ENCODE measurements at places on chromosomes 6 and 20.

DNA sequence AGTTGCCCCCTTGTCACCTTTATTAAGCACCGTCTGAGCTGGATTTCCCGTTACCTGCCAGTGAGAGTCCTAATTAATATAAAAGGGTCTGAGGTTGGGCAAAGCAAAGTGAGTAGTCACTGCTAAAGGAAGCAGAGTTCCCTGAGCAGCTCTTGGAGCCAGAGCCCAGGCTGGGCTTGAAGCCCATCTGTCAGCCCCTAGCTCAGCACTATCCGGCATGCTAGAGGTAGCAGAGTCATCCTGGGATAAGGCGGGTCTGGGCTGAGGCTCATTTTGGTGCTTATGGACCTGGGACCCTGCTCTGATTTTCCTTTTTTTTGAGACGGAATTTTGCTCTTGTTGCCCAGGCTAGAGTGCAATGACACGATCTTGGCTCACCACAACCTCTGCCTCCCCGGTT is 46.2 kb downstream of the ADNP start:
- H3K36me3 ChIP-seq, result peaks cover 20% of the 10 kb centered on the region
- H3K27ac ChIP-seq, result peak overlapping the region; percentile 38
- DNase-seq, result no peak

- peaks cover 28% of the 10 kb centered on the region for H3K4me1 ChIP-seq
- peak; percentile 38 for DNase-seq
- H3K27me3 ChIP-seq, result no peaks in the 10 kb centered on the region
- H3K27ac ChIP-seq, result peak overlapping the region; percentile 55
Observed at GRCh38 chr6:44869321-44869897, 458.7 kb upstream of the RUNX2 start.

GRCh38 chr6:112018619-112019416 is 35.1 kb upstream of the CCN6 start:
- DNase-seq, result no peak
- no peak overlapping the region for H3K4me3 ChIP-seq
- H3K27me3 ChIP-seq, result no peaks in the 10 kb centered on the region
- peaks cover 3% of the 10 kb centered on the region for H3K36me3 ChIP-seq
- H3K27ac ChIP-seq, result no peak overlapping the region
- peaks cover 50% of the 10 kb centered on the region for H3K4me1 ChIP-seq

GRCh38 chr6:75368151-75368779 is 83.7 kb upstream of the TMEM30A start:
- H3K36me3 ChIP-seq, result no peaks in the 10 kb centered on the region
- H3K4me3 ChIP-seq, result no peak overlapping the region
- peaks cover 4% of the 10 kb centered on the region for H3K27me3 ChIP-seq
- peak; percentile 26 for DNase-seq

DNA sequence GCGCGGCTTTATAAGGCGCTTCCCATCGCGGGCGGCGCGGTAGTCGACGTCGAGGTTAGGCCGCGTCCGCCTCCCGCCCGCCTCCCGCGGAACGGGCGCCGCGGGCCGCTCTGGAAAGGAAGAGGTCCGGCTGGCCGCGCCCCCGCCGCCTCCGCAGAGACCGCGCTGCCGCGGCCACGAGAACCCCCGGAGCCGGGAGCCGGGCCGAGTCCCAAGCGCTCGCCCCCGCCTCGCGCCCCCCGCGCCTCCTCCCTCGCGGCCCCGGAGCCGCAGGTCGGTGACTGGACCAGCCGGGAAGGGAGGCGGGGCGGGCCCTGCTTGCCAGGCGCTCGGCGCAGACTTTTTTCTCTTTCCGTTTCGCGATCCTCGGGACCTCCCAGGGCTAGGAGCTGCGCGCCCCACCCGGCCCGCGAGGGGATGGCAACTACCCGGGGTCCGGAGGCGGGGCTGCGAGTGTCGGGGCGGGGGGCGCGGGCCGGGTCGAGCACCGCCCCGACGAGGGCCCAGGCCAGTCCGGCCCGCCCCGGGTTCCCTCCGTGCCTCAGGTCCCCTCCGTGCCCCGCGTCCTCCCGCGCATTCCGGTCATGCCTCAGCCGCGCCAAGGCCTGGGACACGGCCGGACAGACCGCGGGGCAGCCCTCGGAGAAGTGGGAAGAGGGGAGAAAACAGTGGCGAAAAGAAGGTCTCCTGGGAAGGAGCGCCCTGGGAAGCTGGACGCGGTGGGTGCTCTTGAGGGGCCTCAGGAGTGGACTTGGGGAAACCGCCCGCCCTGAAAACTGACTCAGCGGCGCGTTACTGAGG is 417 bp upstream of the PXDC1 start:
- no peak overlapping the region for H3K27ac ChIP-seq
- peaks cover 34% of the 10 kb centered on the region for H3K27me3 ChIP-seq
- no peaks in the 10 kb centered on the region for H3K36me3 ChIP-seq
- peak overlapping the region; percentile 43 for H3K4me3 ChIP-seq

DNA sequence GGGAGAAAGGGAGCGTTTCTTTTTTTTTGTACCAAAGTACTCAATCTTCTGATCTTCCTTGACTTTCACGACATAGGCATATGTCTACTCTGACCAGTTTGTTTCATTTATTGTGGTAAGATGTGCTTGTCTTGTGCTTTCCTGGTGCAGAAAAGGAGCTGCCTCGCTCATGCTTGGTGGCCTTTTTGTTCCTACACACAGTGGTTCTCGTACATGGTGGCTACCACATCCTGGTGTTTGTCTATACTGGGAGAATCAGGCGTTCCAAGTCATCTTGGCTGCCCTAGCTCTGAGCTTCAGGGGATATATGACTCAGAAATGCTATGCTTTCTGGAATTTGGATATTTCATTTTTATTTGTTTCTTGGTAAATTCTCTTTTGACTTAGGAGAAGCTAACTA is 31.8 kb downstream of the MYB start:
- no peak overlapping the region for H3K4me3 ChIP-seq
- peaks cover 38% of the 10 kb centered on the region for H3K4me1 ChIP-seq
- peak overlapping the region; percentile 73 for H3K27ac ChIP-seq
- no peaks in the 10 kb centered on the region for H3K27me3 ChIP-seq
- peaks cover 68% of the 10 kb centered on the region for H3K36me3 ChIP-seq

DNA sequence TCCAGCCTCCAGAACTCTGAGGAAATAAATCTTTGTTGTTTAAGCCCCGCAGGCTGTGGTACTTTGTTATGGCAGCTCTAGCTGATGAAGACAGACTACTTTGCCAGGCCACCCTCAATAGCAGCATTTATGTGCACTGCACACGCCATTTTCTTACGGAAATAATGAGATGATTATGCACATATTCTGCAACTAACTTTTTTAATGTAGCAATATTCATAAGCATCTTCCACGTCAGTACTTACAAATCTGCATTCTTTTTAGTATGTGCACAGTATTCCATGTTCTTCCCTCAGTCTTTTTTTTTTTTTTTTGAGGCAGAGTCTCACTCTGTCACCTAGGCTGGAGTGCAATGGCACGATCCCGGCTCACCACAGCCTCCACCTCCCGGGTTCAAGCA is 46.8 kb upstream of the DSP start:
- H3K4me3 ChIP-seq, result no peak overlapping the region
- no peaks in the 10 kb centered on the region for H3K36me3 ChIP-seq
- no peak overlapping the region for H3K27ac ChIP-seq
- peaks cover 30% of the 10 kb centered on the region for H3K27me3 ChIP-seq
- DNase-seq, result no peak
- H3K4me1 ChIP-seq, result no peaks in the 10 kb centered on the region

DNA sequence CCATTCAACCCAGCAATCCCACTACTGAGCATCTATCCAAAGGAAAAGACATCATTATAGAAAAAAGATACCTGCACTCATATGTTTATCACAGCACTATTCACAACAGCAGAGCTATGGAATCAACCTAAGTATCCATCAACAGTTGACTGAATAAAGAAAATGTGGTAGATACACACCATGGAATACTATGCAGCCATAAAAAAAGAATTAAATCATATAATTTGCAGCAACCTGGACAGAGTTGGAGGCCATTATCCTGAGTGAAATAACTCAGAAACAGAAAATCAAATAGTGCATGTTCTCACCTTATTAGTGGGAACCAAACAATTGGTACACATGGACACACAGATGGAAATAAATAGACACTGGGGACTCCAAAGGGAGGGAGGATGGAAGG is 23.2 kb downstream of the NHSL1 start:
- no peaks in the 10 kb centered on the region for H3K4me1 ChIP-seq
- H3K27ac ChIP-seq, result no peak overlapping the region
- no peaks in the 10 kb centered on the region for H3K36me3 ChIP-seq
- H3K27me3 ChIP-seq, result no peaks in the 10 kb centered on the region
- DNase-seq, result no peak
- H3K4me3 ChIP-seq, result no peak overlapping the region

DNA sequence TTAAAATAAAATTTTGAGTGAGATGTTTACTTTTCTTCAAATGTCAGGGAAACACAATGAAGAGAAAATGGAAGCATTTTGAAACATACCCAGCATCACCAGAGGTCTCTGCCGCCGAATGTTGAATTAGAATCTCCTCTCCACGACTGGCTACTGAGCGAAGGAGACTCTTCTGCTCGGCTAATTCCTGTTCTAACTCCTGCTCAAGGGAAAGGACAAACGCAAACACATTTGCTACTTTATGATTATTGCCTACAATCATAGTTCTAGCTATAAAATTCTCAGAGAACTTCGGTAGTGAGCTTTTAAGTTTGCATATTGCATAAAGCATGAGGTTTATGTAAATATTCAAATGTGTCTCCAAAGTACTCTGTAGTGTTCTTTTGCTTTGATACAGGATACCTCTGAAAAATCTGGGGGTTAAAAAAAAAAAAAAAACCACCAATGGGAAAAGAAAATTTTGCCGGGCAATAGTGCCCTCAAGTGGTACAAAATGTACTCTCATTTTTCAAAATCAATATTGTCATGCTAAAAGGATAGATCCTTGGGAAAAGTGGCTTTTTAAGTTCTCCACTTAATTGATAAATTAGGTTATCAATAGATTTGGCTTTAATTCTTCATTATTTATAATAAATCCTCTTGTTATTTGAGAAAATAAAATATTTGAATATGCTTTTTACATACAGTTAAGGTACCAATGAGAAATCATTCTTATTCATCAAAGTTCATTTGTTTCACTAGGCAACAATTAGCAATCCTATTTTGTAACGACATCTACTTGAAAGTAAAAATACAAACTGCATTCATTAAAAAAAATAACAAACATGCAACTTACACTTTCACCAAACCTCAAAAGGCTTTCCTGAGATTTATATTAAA is 369.0 kb downstream of the SYNE1 start:
- H3K36me3 ChIP-seq, result peaks cover 12% of the 10 kb centered on the region
- peaks cover 9% of the 10 kb centered on the region for H3K4me1 ChIP-seq
- DNase-seq, result peak; percentile 50
- H3K4me3 ChIP-seq, result no peak overlapping the region
- no peaks in the 10 kb centered on the region for H3K27me3 ChIP-seq
- no peak overlapping the region for H3K27ac ChIP-seq

DNA sequence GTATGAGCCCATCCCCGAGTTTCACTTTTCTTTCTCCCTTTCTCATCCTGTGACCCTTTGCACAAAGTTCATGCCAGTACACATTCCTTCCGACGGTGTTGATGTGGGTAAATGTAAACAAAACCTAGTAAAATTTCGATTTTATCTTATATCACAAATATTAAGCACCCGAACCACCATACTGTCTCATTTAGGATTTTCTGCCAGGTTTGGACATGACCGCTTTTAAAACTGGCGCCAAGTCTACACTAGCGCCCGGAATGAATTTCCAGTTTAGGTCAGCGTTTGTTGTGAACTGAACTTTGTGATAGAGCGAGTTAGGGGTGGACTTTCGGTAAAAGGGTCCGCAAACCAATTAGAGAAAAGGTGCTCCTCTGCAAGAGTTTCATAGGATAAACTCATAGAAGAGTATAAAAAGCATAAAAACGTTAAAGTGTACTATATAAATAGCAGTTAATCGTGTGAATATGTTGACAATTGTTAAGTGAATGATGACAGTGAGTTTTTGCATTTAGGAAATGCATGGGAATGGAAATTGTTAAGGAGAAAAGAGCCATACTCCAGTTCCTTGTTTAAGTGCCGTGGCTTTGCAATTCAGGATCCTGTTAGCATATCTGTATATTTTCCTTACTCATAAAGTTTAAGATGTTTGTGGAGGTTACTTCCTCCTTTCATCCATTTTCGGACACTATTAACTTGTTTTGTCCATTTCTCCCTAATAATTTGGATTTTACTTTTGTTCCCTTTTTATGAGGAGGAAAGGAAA is 937 bp downstream of the AKAP7 start:
- peak overlapping the region; percentile 95 for H3K27ac ChIP-seq
- H3K4me3 ChIP-seq, result peak overlapping the region; percentile 86
- peaks cover 9% of the 10 kb centered on the region for H3K4me1 ChIP-seq
- no peaks in the 10 kb centered on the region for H3K36me3 ChIP-seq
- no peaks in the 10 kb centered on the region for H3K27me3 ChIP-seq

GRCh38 chr6:4281341-4282293 is 146.2 kb upstream of the ECI2 start:
- no peaks in the 10 kb centered on the region for H3K36me3 ChIP-seq
- H3K27ac ChIP-seq, result no peak overlapping the region
- H3K4me1 ChIP-seq, result peaks cover 5% of the 10 kb centered on the region
- peaks cover 27% of the 10 kb centered on the region for H3K27me3 ChIP-seq
- peak; percentile 54 for DNase-seq

GRCh38 chr6:3389390-3390167 is 67.3 kb downstream of the SLC22A23 start:
- no peaks in the 10 kb centered on the region for H3K36me3 ChIP-seq
- H3K27me3 ChIP-seq, result peaks cover 2% of the 10 kb centered on the region
- H3K4me3 ChIP-seq, result no peak overlapping the region
- H3K4me1 ChIP-seq, result no peaks in the 10 kb centered on the region
- H3K27ac ChIP-seq, result no peak overlapping the region

DNA sequence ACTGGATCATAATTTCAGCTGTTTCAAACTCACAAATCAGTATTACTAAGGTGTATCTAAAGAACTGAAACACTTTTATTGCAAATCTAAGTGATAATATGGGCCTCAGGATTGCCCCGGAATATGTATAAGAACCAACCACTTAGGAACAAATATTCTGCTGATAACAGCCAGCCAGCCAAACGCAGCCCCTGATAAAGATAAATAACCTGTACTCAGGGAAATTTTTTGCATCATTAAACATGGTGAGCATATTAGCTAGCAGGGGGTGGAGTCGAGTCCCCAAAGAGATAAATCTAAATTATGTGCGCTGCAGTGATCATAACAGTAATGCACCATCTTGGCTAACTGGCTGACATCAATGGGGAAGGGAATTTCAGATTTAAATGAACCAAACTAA is 410.2 kb upstream of the MAP3K7 start:
- H3K4me3 ChIP-seq, result no peak overlapping the region
- H3K36me3 ChIP-seq, result no peaks in the 10 kb centered on the region
- H3K27me3 ChIP-seq, result peaks cover 3% of the 10 kb centered on the region
- no peak for DNase-seq
- no peak overlapping the region for H3K27ac ChIP-seq

- H3K4me1 ChIP-seq, result no peaks in the 10 kb centered on the region
- H3K36me3 ChIP-seq, result no peaks in the 10 kb centered on the region
- H3K4me3 ChIP-seq, result no peak overlapping the region
- no peak for DNase-seq
- peaks cover 2% of the 10 kb centered on the region for H3K27me3 ChIP-seq
- no peak overlapping the region for H3K27ac ChIP-seq
Observed at GRCh38 chr6:21869085-21869771, 275.7 kb downstream of the SOX4 start.

GRCh38 chr6:157229132-157229618 is 94.1 kb downstream of the TMEM242 start:
- H3K27ac ChIP-seq, result no peak overlapping the region
- peaks cover 21% of the 10 kb centered on the region for H3K27me3 ChIP-seq
- no peaks in the 10 kb centered on the region for H3K36me3 ChIP-seq
- H3K4me3 ChIP-seq, result no peak overlapping the region

Data from activated CD8-positive, alpha-beta T cell treated with anti-CD3 and anti-CD28 coated beads for 36 hours (primary cell).